Stimulated activated CD8-positive, alpha-beta memory T cell treated with anti-CD3 and anti-CD28 coated beads, Interleukin-7, amount 100 ng/mL, for 1 hour (primary cell): ENCODE measurements at places on chromosomes 1 and 21.

DNA sequence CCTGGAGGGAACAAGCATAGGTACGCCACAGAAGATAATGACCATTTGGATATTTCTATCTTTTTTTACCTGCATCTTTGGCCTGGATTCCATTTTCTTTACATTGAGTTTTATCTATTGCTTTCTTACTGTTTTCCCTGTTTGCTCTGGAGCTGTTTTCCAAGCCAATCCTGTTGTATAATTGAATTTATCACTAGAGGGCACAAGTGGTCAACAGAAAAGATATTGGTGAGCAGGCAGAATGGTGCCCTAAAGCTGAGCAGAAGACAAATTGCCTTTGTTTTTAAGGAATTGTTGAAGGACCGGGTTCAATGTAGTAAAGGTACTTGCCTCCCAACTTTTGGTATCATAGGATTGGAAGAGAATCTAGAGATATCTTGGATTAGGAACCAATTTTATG is 152.8 kb downstream of the PPP1R12B start:
- DNase-seq, result no peak

DNA sequence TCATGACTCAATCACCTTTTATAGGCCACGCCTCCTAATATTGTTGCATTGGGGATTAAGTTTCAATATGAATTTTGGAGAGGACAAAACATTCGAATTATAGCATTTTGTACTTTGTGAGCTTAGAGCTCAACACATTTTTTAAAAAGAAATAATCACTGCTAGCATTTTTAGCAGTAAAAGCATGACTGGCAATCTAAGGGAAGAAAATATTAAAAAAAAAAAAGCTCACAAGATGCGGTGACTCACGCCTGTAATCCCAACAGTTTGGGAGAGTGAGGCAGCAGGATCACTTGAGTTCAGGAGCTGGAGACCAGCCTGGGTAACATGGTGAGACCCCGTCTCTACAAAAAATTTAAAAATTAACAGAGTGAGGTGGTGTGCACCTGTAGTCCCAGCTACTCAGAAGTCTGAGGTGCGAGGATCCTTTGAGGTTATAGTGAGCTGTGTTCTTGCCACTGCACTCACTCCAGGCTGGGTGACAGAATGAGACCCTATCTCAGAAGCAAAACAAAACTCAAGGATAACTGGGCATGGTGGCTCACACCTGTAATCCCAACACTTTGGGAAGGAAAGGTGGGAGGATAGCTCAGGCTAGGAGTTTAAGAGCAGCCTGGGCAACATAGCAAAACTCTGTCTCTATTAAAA is 28.8 kb upstream of the DIPK1A start:
- DNase-seq, result no peak

- no peak for DNase-seq
These were observed 299.7 kb downstream of the OLFM3 start for GRCh38 chr1:101697072-101697471.

DNA sequence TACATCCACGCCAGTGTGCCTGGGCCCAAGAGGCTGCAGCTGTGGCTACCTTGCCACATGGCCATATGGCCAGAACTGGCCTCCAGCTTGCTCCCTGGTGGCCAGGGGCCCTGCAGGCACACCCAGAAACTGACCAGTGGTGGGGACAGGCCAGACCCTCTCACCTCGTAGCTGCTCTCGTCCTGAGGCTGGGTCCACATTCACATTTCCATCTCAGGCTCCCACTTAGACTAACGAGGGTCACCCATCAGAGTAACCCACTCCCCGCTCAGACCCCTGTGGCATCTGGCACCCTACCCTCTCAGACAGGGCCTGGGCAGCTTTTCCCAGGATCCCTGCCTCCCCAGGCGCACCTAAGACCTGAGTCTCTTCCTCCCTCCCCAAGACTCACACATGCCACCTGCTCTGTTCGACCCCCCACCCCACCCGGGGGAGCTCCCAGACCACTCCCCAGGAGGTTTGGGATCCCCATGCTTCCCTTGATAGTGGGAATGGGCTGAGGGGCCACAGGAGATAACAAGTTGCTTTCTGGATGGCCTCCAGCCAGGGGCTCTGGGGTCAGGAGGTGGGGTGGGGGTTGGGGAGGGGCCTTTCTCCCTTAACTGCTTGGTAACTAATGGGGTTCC is 21.3 kb upstream of the RNU1-4 start:
- no peak for DNase-seq

DNA sequence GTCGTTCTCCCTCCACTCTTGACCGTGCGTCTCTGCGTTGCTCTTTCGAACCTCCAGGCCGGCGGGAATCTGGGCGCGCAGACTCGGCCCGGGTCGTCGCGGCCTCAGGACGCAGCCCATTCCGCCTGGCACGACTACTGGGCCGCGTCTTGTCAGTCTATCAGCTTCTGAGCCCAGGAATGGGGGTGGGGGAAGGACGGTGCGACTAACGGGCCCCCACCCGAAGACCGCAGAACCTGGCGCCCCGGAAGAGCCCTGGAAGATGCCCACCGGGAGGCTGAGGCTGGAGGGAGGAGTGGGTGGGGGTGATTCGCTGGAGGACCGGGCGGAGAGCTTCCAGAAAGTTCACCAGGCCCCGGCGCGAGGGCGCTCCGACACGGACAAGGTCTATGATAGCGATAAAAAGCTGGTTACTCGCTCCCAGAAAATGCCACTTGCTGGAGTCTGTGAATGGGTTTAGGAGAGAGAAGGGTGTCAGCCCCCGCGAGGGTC is 1.7 kb upstream of the DMRTA2 start:
- no peak for DNase-seq

DNA sequence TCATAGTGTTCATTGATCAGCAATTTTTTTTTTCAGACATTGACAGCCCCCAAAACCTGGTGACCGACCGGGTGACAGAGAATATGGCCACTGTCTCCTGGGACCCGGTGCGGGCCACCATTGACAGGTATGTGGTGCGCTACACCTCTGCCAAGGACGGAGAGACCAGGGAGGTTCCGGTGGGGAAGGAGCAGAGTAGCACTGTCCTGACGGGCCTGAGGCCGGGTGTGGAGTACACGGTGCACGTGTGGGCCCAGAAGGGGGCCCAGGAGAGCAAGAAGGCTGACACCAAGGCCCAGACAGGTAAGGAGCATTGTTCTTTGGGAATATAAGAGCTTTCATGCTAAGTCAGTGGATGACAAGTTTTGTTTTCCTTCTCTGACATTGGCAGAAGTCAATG is 49.3 kb downstream of the TNN start:
- no peak for DNase-seq

DNA sequence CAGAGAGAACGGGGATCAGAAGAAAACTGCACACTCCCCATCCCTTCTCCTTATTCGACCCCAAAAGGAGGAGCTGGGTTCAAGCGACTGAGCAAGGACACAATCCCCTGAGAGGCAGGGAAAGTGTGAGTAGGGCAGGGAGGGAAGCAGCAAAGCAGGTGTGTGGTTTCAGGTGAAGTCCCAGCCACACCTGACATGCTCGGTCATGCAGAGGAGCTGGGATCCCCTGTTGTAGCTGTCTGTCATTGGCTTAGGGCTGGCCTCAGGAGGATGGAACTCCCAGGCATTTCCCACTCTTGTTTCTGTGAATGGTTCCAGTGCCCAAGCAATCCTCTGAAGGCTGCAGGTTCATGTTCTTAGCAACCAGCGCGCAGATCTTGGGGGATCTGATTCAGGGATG is 150.7 kb downstream of the DSCAM start:
- DNase-seq, result no peak

DNA sequence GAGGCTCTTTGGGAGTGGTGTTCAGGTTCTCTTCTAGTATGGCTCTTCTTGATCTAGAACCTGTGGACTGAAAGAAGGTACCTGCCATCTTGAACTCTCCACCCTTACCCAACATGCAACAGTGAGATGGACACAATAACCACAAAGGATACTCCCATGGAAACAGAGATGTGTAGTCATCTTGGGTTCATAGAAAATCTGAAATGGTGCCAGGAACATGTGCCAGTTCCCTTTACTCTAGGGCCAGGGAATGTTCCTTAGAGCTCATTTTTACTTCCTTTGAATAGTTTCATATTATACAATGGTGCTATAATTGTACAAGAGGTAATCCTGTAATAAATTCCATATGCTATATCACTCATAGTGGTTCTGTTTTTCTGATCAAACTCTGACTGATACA is 13.2 kb upstream of the SCYL3 start:
- DNase-seq, result no peak

DNA sequence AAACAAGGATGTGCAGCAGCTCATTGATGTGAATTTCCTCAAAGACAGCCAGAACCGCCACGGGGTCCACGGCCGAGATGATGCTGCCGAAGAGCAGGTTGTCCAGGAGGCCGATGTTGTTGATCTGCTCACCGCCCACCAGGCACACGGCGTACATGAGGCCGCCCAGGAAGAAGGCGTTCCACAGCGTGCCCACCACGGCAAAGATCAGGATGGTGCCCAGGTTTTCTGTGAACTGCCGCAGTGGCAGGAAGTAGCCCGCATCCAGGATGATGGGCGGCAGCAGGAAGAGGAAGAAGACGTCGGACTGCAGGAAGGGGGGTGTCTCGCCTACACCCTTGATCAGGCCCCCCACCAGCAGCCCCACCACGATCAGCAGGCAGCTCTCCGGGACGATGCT is 41.1 kb downstream of the SLC9A1 start:
- no peak for DNase-seq

GRCh38 chr1:87399701-87400100 is 71.0 kb downstream of the LMO4 start:
- no peak for DNase-seq

DNA sequence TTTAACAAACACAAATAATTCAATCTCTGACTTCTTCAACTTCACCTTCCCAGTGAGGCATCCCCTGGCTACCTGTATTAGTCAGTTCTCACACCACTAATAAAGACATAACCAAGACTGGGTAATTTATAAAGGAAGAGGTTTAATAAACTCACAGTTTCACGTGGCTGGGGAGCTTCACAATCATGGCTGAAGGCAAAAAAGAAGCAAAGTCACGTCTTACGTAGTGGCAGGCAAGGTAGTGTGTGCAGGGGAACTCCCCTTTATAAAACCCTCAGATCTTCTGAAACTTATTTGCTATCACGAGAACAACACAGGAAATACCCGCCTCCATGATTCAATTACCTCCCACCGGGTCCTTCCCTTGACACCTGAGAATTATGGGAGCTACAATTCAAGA is 478.5 kb downstream of the ADGRL2 start:
- DNase-seq, result no peak

DNA sequence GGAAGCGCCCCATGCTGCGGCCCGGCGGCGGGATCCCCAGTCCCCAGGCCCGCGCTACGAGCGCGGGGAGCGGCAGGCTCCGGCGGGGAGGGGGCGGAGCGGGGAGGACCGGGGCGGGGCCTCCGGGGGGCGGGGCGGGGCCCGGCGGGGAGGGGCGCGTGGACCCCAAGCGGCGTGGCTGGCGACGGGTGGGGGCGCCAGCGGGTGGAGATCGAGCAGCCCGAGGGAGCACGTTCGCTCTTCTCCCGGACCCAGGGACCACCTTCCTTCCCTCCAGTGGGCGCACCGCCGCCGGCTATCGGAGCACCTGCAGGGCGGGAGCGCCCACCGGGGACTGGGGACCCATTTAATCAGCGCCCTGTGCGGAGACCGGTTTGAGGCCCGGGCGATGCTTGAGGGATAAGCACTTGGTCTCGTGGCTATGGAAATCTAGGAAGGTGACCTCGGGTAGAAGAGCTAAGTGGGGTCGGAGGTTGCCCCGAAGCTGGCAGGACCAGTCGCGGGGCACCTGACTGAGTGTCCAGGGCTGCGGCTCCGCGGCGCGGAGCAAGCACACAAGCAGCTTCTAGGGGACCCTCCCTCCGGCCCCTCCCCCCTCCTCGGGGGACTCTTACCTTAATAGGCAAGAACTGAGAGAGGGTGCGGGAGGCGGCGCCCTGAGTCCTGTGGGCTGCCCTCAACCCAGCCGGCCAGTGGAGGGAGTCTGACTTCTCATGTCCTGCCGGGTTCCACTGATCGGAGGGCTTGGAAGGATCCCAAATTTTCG is at the start of gene TSPAN2:
Gene TSPAN2 (minus strand): TSS at position 84 of the 766 bp plus-strand sequence. CDS start 71 bp downstream, at position 13.
- peak; percentile 27 for DNase-seq

DNA sequence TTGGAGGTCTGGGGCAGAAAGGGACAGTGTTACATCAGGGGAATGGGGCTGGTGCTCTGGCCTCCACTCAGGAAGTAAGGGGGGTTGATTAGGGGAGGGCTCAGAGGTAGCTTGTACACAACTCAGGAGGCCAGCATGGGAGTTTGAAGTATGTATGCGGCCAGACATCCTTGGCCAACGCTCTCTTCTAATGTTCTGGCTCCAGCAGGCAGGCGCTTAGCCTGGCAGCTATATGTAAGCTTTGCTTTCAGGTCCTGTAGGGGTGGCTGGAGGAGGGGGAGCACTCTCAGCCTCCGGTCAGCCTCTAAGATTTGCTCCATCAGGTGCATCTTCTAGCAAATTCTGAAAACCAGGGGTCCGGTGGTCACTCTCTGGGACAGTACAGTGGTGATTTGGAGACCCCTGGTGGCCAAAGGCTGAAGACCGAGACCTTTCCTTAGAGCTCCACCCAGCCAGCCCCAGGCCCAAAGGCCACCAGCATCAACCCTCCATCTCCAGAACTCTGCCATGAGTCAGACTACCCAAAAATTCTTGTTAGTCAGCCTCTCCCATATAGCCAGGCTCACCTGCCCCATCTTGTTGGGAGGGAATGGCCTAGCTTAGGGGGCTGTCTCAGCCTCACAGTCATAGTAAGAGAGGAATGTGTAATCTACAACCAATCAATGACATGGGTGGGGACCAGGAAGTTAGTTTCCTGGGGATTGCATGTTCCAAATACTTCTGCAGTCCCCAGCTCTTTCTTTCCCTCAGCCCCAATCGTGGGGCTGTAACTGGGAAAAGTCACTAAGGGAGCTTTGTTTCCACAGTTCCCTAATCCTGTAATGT is 9.7 kb upstream of the COL8A2 start:
- no peak for DNase-seq
